ENCODE measurements at places on chromosomes 4 and X. TPM values are rescaled to one million over a fixed set of nuclear protein-coding genes. Genes with fewer than 3 reads are reported as not detected.
A peak's percentile ranks its signal among the peaks of the same experiment; 100 is the strongest.

ADAMTS3 gene
- total RNA-seq: 4.2 TPM

RTL3 gene
- total RNA-seq: not detected

LRBA gene
- total RNA-seq: 76.7 TPM

DNA sequence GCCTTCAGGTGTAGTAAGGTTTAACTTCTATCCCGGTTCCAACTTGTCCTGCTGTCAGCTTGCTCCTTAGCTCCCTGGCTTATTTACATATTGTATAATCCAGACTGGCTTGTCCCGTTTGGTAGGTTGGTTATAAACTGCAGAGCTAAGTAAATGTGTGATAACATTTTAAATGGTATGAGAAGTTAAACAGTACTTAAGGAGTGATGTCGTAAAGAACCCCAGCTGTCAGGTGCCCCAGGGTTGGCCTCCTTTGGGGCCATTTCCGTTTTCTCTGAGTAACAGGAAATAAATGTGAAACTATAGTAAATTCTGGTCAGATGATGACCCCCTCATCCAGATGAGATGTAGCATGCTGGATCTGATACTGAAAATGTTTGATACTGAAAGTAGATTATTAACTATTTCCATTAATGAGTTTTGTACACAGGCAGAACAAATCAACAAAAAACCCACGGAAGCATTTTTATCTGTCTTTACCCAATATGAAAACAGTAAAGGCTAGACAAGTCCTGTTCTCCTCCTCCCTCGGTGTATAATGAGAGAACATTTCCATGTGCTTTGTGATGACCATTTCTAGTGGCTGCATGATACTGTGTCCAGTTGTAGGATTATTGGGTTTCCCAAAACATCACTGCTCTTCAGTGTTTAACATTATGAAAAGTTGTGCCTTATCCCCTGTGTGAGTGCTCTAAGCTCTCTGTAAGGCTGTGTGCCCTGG is 22.4 kb downstream of the GAB1 start:
- DNase-seq: peak; percentile 82
- no peaks in the 10 kb centered on the region for H3K27me3 ChIP-seq
- H3K4me1 ChIP-seq: peaks cover 61% of the 10 kb centered on the region
- peak overlapping the region; percentile 76 for H3K27ac ChIP-seq
- H3K36me3 ChIP-seq: no peaks in the 10 kb centered on the region

DNA sequence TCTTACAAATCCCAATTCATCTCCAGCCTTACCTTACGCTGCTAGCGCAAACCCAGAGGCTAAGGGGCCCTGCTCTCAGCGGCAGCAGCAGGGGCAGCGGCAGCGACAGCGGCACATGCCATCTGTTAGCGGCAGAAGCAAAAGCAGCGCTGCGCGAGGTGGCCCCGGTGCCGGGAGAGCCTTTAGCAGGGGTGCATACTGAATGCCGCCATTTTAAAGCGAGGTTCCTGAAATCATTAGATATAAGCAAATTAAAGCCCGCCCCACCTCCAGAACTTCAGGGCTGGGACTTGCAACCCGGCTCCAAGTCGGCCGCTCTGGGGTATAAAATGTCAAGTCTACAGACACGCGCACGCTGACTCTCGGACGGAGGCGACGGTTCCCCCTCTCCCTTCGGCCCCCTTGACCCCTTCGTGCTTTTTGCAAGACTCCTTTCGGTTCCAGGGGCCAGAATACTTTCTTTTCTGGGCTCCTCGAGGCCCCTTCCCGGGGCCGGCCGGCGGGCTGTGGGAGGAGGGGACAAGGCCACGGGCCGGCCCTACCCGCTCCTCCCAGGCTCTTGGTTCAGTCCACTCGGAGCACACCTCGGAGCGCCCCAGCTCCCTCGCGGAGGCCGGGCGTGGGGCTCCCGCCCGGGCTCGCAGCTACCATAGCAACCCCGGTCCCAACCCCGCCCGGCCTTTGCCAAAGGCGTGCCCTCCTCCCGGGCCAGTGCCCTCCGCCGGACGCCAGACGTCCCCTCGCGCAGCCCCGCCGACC is at the start of gene MBNL3:
Gene MBNL3 (minus strand): TSS at position 220 of the 759 bp plus-strand sequence. CDS start 49,427 bp downstream, outside the sequence.
- no peaks in the 10 kb centered on the region for H3K36me3 ChIP-seq
- H3K27me3 ChIP-seq: peaks cover 3% of the 10 kb centered on the region
- H3K4me3 ChIP-seq: peak within 1 kb of the TSS; percentile 83

AGTR2 gene
- 0.19 TPM for total RNA-seq

LEF1 gene
- 14.5 TPM for total RNA-seq

DNA sequence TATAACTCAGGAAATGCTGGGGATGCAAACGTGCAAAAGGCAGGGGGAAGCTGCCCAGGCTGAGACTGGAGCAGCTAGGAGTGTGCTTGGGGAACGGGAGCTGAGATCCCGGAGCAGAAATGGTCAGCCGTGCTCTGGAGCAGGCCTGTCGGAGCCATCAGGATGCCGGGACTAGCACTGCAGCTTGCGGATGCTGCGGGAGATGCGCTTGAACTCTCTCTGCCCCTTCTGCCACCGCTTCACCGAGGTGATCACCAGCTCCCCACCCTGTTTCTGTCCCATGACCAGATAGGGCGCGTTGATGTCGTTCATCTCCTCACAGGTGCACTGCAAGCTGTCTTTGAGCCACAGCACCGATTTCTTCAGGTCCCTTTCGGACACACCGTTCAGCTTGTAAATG is 7.6 kb downstream of the SFRP2 start:
- H3K27me3 ChIP-seq: no peaks in the 10 kb centered on the region
- no peak overlapping the region for H3K27ac ChIP-seq
- no peak overlapping the region for H3K4me3 ChIP-seq
- DNase-seq: no peak
- no peaks in the 10 kb centered on the region for H3K4me1 ChIP-seq
- H3K36me3 ChIP-seq: no peaks in the 10 kb centered on the region

DNA sequence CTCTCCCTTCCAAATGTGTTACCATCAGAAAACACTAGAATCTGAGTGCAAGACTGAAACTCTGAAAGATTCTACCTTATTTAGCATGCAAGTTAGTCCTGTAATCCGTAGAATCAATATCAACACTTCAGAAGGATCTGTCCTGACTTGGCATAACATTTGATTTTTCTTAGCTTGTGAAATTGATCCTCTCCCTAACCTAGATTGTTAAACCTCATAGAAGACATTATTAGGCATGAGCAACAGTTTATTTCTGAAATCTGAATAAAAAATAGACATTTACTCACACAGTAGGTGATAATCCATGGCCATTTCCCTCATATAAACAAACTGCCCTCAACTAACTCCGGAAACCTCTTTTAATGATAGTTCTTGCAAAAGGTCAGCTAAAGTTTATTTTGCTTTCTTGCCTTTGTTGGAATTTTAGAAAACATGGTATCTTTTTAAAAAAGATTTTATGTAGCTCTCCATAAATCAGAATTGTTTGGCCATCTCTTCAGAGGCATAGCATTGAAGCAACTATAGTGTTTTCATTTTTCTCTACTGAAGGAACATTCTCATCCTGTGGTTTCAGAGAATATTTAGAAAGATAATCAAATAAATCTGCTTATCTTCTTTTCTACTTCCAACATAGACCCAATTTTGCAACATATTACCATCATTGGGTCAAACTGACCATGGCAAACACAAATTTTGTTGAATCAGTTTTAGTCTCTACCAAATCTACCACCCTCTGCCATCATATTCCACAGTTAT is 38.5 kb upstream of the PDLIM5 start:
- H3K4me1 ChIP-seq: no peaks in the 10 kb centered on the region
- H3K27ac ChIP-seq: no peak overlapping the region
- DNase-seq: no peak
- H3K4me3 ChIP-seq: no peak overlapping the region
- no peaks in the 10 kb centered on the region for H3K27me3 ChIP-seq

DNA sequence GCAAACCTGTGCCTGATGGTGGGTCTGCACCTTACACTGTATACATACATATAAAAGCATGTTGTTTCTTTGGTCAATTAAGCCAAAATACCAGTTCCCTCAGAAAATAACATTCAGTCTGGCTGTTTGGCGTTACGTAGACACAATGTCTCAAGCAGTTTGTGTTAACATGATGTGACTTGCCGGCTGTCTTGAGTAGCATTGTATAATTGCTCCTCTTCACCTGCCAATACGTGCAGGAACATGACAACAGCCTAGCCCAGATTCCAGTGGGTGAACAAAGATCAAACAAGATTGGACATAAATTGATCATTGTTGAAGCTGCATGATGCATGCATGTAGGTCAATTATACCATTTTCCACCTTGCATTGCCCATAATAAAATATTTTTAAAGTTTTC is 102.3 kb downstream of the F11 start:
- no peaks in the 10 kb centered on the region for H3K36me3 ChIP-seq
- no peak overlapping the region for H3K27ac ChIP-seq
- no peaks in the 10 kb centered on the region for H3K4me1 ChIP-seq
- DNase-seq: no peak
- H3K27me3 ChIP-seq: no peaks in the 10 kb centered on the region

DNA sequence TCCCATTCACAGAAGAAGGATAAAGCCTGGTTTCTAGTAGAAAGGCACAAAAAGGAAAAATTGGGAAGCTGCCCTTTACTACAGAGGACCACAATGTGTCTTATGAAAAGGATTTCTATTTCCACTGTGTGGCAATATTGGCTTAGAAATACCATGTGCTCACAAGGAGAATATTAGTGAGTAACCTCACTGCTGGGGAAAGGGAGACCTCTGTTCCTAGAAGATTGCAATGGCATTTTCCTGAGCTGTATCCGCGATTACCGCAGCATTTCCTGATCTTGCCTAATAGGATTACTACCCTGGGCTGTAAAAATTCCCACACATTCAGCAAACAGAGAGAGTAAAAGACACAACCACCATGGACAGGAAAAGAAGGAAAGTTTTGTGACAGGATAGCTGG is 308.8 kb upstream of the TECRL start:
- H3K27me3 ChIP-seq: no peaks in the 10 kb centered on the region
- H3K4me3 ChIP-seq: no peak overlapping the region
- no peak for DNase-seq
- H3K27ac ChIP-seq: no peak overlapping the region
- H3K4me1 ChIP-seq: no peaks in the 10 kb centered on the region

GRCh38 chr4:38082021-38082420 is 121.8 kb downstream of the PTTG2 start:
- no peaks in the 10 kb centered on the region for H3K27me3 ChIP-seq
- peaks cover under 1% of the 10 kb centered on the region for H3K36me3 ChIP-seq
- H3K4me3 ChIP-seq: no peak overlapping the region

NWD2 gene
- total RNA-seq: not detected

GPRASP3 gene
- total RNA-seq: 4.5 TPM

DNA sequence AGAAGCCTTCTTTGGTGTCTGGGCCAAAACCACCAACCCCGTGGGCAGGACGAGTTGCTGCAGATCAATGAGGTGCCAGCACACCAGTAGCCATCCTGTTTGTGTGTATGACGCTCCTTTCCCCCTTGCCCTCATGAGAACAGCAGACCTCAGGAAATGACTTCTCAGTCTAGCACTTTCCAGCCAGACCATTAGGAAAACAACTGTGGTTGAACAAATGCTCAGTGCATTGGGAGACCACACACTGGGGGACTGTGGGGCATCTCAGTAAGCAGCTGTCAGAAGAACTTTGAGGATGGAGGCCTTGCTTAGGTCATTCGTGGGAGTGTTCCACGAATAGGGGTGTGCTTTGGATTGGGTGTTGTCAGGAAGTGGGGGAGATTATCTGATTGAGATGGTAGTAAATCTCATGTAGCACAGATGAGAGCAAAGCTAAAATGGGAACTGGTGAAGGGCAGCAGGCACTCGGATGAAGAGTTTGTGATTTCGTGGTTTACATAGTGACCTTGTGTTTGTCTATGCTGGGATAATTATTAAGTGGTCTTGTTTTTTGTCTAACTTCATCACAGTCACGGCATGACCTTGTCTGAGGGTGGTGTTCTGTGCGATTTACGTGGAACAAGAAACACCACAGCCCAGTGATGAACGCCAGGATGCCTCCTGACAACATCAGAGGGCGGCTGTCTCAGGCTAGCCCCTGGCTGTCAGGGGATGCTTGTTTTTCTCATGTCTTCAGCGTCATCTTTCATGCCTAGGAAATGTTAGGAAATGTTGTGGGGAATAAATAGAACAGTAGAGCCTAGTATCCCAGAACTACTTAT is 70.1 kb downstream of the USP46 start:
- no peaks in the 10 kb centered on the region for H3K36me3 ChIP-seq
- H3K4me3 ChIP-seq: no peak overlapping the region
- H3K4me1 ChIP-seq: peaks cover 9% of the 10 kb centered on the region
- H3K27ac ChIP-seq: peak overlapping the region; percentile 30

DNA sequence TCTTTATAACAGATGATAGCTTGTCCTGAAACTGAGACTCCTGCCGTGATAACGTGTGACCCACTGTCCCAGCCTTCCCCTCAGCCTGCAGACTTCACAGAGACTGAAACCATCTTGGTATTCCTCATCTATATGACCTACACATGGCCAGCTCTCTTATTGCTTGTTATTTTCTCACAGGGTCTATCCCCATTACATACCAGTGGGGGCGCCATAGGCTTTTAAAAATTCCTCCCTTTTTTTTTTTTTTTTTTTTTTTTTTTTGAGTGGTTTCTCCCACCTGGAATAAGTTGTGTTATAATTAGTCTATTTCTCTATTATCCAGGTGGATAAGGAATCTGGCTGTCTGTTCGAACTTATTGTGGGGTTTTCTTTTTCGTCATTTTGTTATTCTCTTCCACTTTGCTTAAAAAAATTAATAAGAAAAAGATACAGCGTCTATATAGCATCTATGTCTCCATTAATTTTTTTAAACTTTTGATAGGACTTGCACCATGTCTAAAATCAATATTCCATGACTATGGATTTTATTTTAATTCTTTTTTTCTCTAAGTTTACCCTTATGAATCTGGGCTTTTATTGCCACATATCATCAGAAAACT is 47.2 kb downstream of the GYG2 start:
- H3K4me1 ChIP-seq: no peaks in the 10 kb centered on the region
- no peaks in the 10 kb centered on the region for H3K27me3 ChIP-seq
- H3K27ac ChIP-seq: no peak overlapping the region
- DNase-seq: no peak
- H3K4me3 ChIP-seq: no peak overlapping the region

DNA sequence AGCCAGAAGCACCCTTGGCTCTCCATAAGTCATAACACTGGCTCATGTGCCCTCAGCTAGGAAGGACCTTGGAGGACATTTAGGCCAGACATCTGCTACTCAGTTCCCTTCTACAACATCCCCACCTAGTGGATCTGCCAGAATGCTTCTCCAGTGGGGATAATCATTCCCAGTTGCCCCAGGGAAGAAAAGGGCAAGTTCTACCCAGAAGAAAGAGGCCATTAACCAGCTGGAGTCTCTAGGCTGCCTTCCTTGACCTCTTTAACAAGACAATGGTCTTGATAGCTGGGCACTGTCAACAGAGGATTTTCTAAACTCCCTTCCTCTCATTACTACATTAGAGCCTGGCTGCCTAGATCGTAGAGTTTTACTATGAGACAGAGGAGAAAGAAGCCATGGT is 42.0 kb downstream of the LGI2 start:
- no peak overlapping the region for H3K27ac ChIP-seq
- H3K4me1 ChIP-seq: no peaks in the 10 kb centered on the region
- no peaks in the 10 kb centered on the region for H3K27me3 ChIP-seq
- no peak overlapping the region for H3K4me3 ChIP-seq
- H3K36me3 ChIP-seq: no peaks in the 10 kb centered on the region

DNA sequence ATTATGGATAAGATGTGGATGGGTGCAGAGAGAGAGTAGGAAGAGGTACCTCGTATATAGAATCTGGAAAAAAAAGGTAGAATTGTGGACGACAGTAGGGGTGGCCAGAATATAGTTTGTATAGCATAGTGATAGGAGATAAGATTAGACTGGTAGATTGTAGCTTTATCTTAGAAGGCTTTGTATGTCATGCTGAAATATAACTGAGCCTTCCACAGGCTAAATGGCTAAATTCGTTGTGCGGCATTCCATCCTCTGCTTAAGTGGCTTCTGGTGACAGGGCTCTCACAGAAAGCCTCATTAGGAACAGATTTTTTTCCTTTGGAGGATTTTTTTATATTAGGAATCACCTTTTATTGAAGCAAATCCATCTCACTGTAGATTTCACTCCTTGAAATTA is 142.3 kb upstream of the BMPR1B start:
- DNase-seq: no peak
- H3K27me3 ChIP-seq: no peaks in the 10 kb centered on the region
- no peaks in the 10 kb centered on the region for H3K4me1 ChIP-seq
- H3K4me3 ChIP-seq: no peak overlapping the region

PLRG1 gene
- 69.7 TPM for total RNA-seq

All from kidney (tissue), 22 donors.